Stimulated activated CD8-positive, alpha-beta memory T cell treated with anti-CD3 and anti-CD28 coated beads, Interleukin-15, amount 100 ng/mL, for 24 hours (primary cell): ENCODE measurements at places on chromosomes 13 and 19.

- no peak for DNase-seq
Observed at GRCh38 chr19:28694812-28695211, 518.1 kb downstream of the UQCRFS1 start.

DNA sequence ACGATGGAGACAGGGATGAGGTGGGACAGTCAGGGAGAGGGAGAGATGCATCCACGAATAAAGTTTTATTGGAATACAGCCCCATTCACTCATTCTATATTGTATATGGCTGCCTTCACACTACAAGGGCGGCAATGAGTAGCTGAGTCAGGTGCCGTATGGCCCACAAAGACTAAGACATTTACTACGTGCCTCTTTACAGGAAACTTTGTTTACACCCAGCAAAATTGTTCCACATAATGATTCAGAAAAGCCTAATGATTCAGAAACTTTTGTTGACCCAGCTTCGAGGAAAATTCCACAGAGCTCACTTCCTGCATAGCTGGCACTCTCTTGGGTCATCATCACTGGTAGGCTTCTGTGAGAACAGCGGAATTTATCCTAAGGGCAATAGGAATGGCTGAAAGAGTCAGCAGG, 87.3 kb upstream of the PEG3 start:
- no peak for DNase-seq

DNA sequence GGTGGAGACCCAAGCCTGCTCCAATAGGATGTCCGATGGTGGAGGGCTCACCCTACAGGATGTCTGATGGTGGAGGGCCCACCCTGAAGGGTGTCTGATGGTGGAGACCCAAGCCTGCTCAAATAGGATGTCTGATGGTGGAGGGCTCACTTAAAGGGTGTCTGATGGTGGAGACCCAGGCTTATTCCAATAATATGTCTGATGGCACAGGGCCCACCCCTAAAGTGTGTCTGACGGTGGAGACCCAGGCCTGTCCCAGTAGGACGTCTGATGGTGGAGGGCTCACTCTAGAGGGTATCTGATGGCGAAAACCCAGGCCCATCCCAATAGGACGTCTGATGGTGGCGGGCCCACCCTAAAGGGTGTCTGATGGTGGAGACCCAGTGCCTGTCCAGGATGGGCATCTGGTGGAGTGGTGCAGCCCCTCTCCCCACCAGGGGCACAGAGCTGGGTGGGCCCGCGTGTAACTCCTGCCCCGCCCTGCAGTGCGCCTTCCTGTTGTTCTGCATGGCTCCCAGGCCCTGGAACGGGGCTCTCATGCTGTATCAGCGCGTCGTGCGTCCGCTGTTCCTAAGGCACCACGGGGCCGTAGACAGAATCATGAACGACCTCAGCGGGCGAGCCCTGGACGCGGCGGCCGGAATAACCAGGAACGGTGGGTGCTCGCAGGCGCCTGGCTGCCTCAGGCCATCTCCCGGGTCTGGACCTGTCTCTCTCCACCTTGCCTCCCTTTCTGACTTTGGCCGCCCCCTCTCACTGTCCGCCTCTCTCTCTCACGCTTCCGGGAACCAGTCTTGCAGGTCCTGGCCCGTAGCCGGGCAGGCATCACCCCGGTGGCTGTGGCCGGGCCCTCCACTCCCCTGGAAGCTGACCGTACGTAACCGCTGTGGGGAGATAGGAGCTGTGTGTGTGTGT, 5.1 kb downstream of the REEP6 start:
- DNase-seq = no peak

- DNase-seq = no peak
Observed at GRCh38 chr19:35767288-35768081, 7.9 kb upstream of the ARHGAP33 start.

DNA sequence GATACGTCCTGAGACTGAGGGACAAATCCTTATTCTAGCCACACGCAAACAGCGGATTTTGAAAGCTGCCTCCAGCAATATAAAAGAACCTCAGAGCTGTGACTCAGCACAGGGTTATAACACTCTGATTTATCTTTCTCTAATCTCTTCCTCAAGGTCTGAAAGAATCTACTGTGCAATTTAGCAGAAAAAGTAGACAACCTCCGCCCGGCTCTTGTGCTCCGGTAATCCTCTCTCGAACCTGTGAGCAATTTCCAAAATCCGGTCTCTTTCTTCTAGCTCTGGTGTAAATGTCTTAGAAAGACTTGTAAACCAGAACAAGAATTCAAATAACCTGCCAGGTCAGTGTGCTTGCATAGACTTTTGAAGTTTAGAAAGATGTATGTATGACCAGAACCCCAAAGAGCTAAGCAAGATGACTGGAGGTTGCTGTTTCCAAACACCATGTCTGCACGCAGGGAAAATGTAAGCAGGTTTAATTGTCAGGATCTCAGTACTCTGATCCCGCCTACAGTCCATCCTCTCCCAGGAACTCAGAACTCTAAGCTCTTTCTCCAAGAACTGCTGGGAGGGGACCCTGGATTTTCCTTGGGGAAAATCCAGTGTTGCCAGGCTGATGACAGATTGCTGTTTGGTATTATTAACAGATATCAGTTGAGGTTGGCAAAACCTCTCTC, 338.1 kb downstream of the RFC3 start:
- no peak for DNase-seq

GRCh38 chr13:52785739-52786138, 46.1 kb upstream of the CNMD start:
- DNase-seq = no peak

- no peak for DNase-seq
Observed at GRCh38 chr19:40633207-40633606, 32.0 kb downstream of the LTBP4 start.

- DNase-seq = no peak
Observed at GRCh38 chr13:93689333-93689732, 462.7 kb downstream of the GPC6 start.
